Stimulated activated CD4-positive, alpha-beta T cell treated with anti-CD3 and anti-CD28 coated beads, Interleukin-2, amount 100 ng/mL, for 4 hours (primary cell): ENCODE measurements at places on chromosomes 2 and 18.

GRCh38 chr2:6863792-6864191 lies 1.9 kb downstream of the CMPK2 start:
- DNase-seq: no peak

DNA sequence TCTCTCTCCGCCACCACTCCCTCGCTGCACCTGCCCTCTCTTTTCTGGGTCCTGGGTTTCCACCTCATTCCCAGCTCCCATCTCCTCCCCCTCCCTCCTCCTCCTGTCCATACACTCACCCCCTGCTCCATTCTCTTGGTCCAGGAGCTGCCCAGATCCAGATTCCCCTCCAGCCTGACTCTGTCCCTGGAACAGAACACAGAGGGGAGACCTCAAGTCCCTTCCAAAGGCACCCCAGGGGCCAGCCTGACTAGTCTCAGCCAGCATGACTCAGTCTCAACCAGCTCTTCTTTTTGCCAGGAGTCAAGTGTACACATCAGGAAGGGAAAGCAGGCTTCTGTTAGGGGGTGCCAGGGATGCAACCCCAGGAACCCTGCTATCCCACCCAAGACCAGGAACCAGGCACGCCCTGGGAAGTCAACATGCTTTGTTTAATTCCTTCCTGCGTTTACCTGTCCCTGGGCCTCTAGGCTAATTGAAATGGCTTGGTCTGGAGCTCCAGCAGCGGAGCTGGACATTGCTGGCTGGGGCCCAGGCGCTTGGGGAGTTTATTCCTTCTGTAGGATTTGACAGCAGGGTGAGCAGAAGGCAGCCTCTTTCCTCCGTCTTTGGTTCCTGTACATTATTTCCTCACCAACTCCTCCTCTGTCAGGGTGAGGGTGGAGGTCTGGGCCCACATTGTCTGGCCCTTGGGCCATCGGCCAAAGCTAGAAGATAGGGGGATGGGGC lies 28.4 kb upstream of the SELENOI start:
- no peak for DNase-seq

DNA sequence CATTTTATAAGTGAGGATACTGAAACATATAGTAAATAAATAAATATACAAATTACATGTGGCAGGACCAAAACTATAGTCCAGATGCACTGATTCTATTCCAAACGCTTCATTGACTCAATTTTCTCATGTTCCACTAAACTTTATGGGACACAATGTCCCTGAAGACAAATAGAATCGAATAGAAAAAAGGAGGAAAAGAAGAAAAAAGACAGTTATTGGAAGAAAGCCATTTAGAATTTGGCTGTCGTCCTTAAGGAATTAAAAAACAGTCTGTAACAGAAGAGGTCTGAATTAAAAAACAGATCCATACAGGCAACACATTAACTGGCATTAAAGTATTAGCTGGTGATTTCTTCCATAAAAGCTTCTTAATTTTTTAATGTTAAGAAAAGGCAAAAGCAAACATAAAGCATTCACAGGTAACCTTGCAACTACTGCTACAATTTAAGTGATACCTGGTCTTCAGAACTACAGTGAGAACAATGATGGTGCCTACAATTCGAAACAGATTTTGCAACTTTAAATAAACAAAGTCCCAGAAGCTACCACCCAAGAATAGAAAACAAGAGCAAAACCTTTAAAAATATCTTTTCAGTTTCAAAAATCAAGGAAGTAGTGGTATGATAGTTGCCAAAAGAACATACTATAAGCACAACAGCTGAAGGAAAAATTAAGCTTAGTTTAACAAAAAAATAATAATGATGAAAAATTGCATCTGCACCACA lies 17.4 kb upstream of the CHAC2 start:
- no peak for DNase-seq

DNA sequence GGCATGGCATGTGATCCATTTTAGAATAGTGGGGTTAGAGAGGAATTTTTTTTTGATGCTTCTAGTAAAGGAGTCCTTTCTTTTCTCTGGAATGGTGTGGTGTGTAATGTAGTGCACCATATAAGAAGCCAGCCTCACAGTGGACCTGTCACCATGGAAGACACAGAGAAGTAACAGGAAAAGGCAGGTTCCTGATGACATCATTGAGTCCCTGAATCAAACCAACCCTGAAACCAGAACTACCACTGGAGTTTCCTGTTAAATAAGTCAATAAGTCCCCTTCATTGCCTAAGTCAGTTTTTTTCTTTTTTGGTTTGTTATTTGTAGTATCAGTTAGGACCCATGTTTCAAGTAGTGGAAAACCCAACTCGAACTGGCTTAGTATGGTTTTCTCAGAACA lies 11.9 kb downstream of the ADCYAP1 start:
- DNase-seq: no peak

- no peak for DNase-seq
These were observed 16.2 kb upstream of the MBD2 start for GRCh38 chr18:54240629-54241107.

DNA sequence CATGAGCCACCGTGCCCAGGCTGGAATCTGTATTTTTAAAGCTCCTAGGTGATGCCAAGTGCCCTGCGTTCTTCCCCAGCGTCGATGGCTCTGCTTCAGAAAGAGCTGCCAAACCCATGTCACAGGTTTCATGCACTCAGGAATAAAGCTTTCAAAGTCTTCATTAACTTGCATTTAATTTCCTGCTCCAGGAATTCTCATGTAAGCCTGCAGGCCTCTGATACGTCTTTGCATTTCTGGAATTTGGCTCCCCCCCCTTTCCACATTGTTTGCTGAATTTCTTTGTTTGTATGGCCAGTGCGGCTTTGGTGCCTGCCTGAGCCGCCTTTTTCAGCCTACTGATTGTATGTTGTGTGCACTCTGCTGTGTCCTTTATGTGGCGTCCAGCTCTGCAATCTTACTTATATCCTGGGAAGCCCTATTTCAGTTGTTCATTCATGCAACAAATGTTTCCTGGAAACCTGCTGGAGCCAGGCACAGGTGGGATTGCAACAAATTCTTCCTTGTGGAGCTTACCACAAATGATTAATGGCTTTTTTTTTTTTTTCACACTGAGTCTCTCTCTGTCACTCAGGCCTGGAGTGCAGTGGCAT lies 17.9 kb upstream of the OTOF start:
- DNase-seq: no peak

DNA sequence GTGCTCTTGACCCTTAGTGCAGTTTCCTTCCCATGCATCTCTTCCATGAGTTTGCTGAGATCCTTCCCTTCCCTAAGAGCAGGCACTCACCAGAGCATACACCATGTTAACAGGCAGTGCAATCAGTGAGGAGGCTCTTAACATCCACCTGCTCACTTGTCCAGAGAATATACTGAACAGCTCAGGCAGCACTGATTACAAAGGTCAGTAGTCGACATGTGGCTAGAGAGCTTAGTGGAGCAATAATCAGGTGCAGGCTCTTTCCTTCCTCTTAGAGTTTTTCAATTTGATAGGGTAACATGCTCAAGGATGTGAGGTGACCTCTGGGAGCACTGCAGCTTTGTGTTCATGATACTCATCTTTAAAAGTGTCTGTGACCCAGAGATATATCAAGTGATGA lies 144.1 kb upstream of the SETBP1 start:
- no peak for DNase-seq

DNA sequence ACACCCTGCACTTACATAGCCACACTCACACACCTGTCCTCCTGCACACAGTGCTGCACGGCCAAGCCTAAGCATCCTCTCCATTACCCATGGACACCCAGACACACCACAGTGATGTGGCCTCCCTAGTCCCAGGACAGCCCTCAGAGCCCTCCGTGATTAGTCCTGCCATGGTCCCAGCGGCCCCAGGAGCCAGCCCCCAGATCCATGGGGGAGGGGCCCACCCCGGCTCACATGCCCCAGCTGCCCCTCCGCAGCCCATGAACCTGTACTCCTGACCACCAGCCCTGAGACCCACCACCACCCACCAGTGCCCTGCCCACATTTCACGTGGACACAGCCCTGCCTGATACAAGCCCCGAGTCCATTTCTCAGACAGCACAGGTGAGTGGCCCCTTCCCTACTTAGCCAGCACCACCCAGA lies 8.1 kb upstream of the DUSP2 start:
- DNase-seq: no peak

DNA sequence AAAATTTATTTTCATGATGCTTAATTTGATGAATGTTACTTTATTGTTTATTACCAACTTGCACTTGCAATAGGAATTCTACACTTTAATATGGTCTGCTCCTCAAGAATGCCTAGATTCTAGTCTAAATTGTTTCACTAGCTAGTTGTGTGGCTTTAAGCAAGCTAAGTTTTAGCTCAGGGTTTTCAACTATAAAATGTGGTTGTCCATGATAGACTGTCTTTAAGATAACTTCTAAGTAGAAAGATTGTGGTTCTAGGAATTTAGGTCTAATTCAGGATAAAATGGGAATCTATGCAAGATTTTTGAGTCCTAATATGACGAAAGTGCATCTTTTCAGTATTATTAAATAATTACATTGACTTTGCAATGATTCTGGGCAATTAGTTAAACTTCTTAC lies 294.0 kb downstream of the PLCL1 start:
- DNase-seq: no peak

DNA sequence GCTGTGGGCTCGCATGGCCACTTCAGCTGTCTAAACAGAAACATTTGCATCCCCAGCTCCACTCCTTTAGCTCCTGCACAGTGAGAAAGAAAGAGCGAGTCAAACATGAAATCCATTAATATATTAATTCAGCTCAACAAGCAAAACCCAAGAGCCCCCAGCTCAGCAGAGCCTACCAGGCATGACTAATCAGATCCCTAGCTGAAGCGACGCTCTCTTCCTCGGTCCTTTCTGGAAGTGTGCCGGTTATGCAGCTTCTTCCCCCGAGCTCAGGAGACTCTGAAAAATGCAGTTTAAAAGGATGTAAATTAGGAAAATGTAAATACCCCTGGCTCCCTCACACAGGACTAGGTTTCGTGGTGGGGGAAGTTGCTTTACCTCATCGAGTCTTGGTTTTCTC lies 221.5 kb downstream of the ANKRD30B start:
- no peak for DNase-seq

DNA sequence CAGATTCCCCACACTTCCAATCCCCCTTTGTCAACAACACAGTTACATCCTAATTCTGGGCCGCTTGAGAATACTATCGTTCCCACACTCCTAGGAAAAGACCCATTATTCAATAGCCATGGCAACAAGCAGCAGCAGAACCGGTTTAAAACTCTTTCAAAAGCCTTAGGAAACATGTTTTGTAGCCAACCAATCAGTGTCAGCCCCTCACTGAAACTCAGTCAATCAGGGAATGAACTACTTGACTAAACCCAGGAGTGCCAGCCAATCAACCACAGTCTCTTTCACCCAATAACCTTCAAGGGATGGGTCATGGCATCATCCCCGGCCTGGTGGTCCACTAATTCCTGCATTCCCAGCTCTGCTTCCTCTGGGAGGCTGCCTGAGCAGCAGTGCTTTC lies 204.8 kb upstream of the HS6ST1 start:
- no peak for DNase-seq

DNA sequence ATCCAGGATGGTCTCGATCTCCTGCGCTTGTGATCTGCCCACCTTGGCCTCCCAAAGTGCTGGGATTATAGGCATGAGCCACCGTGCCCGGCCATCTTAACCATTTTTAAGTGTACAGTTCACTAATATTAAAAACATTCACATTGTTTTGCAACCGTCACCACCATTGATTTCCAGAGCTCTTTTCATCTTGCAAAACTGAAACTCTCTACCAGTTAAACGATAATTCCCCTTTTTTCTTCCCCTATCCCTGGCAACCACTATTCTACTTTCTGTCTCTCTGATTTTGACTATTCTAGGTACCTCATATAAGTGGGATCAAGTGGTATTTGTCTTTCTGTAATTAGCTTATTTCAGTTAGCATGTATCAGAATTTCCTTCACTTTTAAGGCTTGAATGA lies 16.8 kb upstream of the NEUROD1 start:
- no peak for DNase-seq

GRCh38 chr2:180412219-180412618 lies 405.1 kb upstream of the CWC22 start:
- no peak for DNase-seq

- DNase-seq: no peak
These were observed 28.0 kb downstream of the RNF144A start for GRCh38 chr2:6945087-6945813.

DNA sequence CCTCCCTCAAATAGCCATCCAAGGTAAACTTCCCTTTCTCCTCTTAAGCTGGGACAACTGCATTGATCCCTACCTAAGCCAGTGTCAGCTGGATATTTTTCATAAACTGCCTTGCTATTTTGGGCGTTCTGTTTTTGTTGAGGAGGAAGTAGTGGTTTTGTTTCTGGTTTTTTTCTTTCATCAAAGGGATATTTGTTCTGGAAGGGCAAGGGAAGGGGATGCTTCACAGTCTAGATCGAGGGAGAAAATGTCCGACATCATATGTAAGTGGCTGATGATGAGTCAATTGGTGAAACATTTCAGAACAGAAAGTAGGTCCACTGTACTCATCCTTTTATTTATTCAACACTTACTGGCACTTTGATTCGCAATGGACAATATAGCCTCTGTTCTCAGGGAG lies 31.0 kb downstream of the TANC1 start:
- DNase-seq: no peak

GRCh38 chr2:16725549-16725948 lies 59.9 kb upstream of the CYRIA start:
- no peak for DNase-seq

GRCh38 chr2:202148515-202149154 lies 75.6 kb downstream of the KIAA2012 start:
- DNase-seq: no peak

- DNase-seq: no peak
These were observed 761.5 kb upstream of the SOX11 start for GRCh38 chr2:4930704-4931103.

DNA sequence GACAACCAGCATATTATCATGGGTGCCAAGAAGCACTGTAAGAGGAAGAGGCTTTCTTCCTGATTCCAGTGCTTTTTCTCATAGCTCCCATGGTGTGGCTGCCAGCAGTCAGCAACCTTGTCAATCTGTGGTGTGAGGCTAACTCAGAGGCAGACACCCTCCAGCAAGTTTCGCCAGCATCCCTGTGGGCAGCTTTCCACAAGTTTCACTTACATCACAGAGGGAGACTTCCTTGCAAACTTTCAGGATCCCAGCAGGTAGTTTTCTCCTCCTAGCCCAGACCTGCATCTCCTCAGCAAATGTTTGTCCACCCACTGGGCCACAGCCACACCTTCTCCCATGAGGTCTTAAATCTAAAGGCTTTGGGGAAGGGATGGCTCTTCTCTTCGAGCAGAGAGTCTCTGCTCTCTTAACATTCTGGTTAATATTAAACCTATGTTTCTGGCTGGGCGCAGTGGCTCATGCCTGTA lies 9.1 kb downstream of the DNAH7 start:
- DNase-seq: no peak
